NCI-H510A treated with DMSO at 0.1 percent for 48 hours (cell line): ENCODE measurements at places on chromosomes 1 and 21.
A peak's percentile ranks its signal among the peaks of the same experiment; 100 is the strongest.

DNA sequence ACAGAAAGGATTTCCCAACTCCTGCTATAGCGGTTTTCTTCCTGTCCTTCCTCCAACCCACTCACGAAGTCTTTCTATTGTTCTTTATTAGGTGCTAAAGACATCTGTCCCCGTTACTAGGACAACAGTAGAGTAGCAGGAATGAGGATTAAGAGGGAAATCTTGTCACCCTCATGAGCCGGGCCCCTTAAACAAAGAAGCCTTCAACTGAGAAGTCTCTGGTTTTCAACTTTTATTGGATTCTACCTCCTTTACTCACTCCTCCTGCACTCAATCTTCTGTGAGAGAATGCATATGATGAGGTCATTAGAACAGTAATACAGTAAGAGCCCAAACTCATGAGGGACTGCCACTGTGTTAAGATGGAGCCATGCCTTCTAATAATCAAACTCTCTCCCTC is 206.3 kb downstream of the OMA1 start:
- DNase-seq, result no peak

DNA sequence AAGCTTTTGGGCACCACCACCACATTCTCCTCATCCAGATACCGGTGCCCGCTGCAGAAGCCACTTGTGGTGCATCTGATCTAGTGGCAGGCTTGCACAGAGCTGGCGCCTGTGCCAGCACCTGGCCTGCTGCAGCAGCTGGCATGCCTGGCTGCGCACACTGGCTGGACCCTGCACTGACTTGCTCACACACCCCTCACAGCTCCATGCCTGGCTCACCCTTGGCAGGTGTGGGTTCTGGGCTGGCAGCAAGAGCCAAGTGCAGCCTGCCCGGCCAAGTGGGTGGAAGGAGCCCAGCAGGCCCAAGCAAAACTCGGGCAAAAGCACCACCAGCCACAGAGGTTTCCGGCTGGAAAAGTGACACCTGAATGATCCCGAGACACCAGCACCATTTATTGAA is 315.7 kb upstream of the RRP15 start:
- no peak for DNase-seq

- no peak for DNase-seq
These were observed 101.9 kb downstream of the PRRX1 start for GRCh38 chr1:170765712-170766330.

GRCh38 chr1:15616373-15617172 is 685 bp upstream of the DDI2 start:
- no peak for DNase-seq

GRCh38 chr1:34330061-34330460 is 153.4 kb downstream of the C1orf94 start:
- DNase-seq, result no peak

DNA sequence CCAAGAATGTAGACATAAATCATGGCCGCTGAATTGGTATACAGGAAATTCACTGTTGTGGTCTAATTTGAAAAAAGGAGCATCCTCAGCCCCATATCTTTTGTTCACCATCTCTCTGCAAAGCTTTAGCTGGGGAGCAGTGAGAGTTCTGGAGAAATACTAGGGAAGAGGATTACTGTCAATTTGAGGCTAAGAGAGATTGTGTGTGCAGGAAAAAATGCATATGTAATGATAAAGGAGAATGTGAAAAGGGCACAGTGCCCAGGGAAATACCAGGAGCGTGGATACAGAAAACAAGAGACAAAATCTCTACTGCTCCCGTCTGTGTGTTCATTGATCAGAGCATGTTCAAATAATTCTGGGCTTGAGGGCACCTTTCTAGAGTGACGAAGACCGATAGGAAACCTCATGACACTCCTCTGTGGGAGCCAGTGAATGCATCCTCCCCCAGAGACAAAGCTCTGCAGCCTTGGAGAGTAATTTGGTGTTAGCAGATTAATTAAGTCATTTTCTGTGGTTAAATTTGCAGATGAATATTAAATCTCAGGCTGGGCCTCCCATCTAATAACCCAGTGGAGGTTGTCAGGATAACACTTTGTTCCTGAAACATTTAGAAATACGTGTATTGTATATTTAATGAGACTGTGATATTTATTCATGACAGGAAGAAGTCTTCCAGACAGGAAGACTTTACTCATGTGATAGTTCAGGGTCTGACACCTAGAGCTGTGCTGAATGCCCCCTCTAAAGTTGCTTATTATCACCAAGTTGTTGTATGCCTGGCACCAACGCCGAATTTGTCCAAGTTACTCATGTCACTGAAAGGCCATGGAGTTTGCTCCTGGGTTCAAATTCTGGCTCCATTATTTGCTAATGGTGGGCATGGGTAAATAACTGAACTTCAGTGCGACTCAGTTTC is 287.3 kb upstream of the SGIP1 start:
- no peak for DNase-seq

DNA sequence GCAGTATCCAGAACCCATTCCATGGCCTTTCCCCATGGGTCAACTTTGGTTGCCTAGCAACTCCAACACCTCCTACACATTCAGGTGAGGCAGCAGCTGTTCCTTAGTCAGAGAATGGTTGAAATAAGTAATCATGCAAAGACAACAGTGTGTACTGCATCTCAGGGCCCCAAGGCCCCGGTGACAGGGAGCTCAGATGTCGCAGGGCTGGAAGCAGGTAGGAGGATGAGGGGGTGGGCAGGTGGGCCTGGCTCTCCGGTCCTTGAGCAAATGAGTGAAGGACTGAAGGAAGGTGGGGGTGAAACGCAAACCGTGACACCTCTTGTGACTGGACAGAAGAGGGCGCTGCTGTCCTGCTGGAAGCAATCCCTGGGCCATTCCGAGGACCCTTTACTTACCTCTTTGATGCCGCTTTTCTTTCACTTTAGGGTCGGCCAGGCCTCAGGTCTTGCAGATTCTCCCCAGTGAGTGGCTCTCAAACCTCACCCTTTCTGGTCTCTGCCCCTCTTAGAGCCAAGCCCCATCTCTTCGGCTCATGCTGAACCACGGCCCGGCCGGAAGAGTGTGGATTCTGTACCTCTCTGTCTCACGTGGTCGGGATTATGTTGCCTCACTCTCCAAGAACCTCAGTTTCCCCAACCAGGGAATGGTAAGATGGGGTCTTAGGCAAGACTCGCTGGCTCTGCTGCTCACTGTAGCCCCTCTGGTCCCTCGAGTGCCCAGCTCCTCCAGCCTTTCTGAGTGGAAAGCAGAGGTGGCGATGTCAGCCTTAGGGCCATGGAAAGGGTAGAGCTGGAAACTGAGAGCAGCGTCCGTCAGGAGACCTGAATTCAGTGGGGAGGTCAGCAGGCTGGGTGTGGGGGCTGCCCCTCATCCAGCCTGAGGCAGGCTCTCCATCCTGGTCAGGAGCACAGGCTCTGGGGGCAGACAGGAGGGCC is 5.6 kb upstream of the KCNA10 start:
- DNase-seq, result peak; percentile 90

- no peak for DNase-seq
These were observed 5.5 kb upstream of the LCE5A start for GRCh38 chr1:152505083-152505482.

DNA sequence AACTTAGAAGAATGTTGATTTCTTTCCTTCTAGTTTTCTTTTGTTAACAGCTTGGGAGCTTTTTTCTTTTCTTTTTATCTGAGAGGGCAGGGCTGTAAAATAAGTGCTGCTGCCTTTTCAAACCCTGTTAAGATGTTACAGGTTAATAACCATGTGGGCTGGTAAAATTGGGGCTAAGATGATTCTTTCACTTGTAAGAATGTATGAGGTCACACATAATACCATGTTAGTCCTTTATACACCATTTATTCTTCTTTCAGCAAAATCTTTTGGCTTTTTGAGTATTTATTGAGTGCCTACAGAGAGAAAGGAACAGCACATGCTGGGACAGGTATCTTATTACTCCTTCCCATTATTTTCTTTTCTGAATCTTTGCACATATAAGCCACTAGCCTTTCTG is 6.1 kb upstream of the AK4 start:
- DNase-seq, result no peak

GRCh38 chr1:39680751-39681150 is 8.8 kb upstream of the NT5C1A start:
- DNase-seq, result no peak

DNA sequence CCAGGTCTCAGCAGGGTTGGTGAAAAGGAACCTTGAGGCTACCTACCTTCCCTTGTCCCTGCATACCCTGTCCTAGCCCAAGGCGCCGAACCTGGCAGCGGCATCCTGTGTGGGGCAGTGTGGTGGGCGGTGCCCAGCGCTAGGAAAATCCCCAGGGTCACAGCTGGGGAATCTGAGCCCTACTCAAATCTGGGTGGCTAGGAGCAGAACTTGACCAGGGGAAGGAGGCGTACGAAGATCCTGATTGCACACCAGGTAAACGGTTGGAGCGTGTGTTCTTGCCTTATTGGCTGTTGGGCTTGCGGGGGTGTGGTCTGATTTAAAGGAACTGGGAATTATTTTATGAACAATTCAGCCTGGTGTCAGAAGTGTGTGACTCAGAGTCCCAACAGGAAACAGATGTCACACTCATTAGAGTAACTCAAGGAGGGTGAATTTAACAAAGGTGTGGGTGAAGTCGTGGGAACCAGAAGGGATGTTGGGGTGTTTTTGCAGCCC is 118.6 kb downstream of the LRIG2 start:
- DNase-seq, result no peak

DNA sequence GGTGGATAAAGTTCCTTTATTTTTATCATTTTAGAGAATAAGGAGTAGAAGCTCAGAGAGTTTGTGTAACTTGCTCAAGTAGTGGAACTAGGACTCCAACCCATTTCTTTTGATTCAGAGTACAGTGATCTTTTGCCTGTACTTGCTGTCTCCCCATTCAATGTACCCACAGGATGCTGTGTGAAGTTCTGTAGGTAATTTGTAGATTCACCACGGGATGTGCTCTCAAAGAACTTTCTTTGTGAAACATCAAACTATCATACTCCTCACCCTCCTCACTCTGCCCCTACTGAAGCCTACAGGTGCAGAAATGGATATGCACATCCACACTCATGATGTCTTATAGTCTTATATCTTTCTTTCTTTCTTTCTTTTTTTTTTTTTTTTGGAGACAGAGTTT is 65.8 kb upstream of the HSPA13 start:
- no peak for DNase-seq

DNA sequence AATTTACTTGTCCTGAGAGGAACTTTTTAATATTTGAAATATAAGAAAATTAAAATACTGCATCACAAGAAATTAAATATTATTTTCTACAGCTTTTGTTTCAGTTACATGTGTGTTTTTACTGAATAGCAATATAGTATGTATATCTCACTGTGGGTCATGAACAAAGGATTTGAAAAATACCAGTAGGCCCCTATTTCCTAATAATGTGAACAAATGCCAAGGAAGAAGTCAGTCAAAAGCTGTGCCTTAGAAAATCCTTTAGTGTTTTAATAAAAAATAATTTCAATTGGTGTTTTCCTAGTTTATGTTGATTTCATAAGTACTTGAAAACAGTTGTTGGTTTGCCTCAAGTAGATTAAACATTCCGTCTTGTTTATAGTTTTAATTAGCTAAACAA is 46.7 kb downstream of the SMYD3 start:
- no peak for DNase-seq

DNA sequence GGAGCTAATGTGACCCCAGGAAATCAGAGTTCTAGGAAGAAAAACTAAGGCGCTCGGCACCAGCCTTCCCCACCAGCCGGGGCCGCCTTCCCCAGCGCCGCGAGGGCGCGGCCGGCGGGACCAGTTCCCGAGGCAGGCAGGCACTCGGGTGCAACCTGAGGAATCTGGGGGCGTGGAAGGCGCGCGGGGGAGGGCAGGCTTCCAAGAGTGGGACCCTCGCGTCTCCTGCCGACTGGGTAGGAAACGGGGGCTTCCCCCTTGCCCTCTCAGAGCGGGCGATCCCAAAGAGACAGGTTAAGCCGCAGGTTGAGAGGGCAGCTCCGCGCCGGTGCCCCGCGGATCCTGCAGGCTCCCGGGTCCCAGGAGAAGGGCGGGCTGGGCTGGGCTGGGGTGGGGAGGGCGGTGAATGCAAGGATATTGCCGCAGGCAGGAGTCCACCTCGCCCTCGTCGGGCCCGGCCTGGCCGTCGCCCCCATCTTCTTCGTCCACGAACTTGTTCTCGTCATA is 431 bp downstream of the ARPC5 start:
- no peak for DNase-seq

- DNase-seq, result no peak
These were observed 16.5 kb downstream of the ATP1B1 start for GRCh38 chr1:169122976-169123375.

DNA sequence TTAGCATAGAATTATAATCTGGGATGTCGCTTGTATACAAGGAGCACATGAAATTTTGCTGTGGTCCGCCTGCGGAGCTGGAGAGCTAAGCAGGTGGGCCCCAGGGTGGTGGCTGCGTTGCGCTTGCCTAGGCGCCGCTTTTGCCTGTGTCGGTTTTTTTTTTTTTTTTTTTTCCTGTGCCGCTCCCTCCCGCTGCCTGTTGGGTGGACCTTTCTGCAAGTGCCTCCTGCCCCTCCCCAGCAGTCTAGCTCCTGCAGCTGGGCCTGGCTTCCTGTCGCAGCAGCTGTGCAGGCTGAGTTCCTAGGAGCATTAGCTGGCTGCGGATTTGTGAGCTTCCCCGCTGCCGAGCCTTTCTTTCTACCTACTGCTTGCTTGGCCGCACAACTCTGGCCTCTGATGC is 20.6 kb downstream of the PYHIN1 start:
- peak; percentile 81 for DNase-seq

GRCh38 chr1:208737161-208737560 is 493.0 kb upstream of the PLXNA2 start:
- DNase-seq, result no peak

DNA sequence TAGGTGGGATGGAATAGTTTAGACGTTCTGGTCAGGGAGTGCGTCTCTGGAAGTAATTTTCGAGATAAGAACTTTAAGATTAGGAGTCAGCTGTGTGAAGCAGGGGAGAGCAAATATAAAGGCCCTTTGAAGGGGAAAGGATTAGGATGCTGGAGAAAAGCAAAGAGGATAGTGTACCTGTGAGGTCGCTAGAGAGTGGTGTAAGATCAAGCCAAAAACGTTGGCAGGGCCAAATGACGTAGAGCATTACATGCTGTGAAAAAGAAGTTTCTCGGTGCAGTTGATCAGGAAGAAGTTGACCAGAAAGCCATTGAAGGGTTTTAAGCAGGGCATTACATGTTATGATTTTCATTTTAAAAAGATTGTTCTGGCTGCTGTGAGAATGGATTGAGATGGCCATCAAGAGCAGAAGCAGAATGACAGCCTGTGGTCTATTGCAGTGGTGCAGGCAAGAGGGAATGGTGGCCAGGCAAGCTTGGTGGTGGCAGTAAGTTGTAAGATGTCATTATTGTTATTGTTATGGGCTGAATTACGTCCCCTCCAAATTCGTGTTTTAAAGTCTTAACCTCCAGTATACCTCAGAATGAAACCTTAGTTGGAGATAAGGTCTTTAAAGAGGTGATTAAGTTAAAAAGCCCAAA is 113.6 kb upstream of the KIF26B start:
- no peak for DNase-seq

- DNase-seq, result no peak
These were observed 57.5 kb upstream of the PAX7 start for GRCh38 chr1:18573170-18573569.

DNA sequence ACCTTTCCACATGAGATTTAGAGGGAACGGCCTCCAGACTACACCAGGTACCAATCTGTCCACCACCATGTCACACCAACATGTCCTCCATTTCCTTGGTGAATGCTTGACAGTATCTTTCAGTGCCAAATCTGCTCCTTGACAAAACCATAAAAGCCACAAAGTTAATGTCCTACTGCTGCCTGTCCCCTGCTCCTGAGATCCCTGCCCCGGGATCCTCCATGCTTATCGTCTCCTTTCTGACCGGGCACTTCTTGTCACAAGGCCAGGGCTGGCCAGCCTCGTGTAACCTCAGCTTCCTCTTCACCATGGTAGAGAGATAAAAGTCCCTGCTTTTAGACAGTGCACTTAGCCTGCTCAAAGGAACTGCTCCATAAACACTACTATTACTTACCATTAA is 136.2 kb downstream of the NAV1 start:
- no peak for DNase-seq
